Chondrocyte (in vitro differentiated cells): ENCODE measurements at places on chromosomes 4 and X. TPM values are rescaled to one million over a fixed set of nuclear protein-coding genes. Genes with fewer than 3 reads are reported as not detected.

Gene SERTM2
- total RNA-seq = not detected in 3 replicates

DNA sequence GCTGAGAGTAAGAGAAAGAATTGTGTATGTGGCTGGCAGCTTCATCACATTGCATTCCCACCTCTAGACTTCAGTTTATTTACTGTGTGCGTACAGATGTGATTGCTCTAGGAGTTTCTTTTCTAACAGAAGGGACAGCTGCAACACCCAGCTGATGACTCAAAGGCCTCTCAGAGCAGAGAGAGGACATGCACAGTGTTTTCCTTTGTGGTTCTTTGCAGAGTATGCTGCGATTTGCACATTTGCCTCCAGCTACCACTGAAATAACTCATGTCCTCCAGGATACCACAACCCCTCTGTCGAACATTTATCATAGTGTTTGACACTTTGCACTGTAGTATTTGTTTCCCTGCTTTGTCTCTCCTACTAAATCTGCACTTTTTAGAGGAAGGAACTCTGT lies 294.1 kb downstream of the STIM2 start:
- DNase-seq = no peak

DNA sequence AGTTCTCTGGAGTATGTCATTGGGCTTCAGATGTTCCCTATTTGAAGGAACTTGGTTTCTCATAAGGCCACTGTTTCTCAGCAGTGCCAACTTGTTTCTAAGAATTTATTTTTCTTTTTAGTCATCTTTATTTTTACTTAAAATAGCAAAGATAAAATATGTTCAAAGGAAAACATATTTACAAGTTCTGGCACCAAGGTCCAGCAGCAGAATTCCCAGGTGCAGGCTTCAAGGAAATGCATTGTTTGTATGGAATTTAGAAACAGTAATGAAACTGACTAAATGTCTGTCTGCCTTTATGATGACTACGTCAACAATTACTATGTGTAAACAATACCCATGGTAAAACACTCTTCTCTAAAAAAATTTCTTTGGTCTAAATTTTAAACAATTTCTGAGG lies 109.6 kb downstream of the IL15 start:
- no peak for DNase-seq

DNA sequence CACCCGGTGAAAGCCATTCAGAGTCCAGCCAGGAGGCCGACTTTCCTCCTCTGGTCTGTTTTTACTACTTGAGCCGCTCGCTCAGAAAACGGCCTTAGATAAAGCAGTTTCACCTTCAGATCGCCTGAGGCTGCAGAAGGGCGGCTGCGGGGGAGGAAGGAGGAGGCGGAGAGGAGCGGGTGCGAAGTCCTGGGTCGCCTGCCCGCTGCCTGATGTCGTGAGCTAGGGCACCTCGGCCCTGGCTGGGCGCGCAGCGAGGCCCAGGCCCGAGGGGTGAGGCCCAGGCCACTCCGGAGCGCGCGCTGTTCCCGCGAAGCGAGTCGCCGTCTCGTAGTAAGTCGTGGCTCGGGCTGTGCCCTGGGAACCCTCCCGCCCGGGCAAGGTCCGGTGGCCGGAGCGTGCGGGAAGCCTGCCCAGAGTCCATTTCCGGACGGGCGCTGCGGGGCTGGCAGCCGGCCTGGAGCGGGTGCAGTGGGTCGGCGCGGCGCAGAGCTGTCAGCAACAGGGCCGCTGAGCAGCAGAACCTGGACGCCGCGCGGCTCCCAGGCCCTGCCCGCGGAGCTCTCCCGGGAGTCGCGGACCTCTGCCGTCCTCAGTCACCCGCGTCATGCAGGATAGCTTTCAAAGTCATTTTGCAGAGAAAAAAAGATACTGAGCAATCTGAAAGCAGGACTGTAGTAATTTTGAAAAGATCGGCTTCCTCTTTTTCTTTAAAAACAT lies 18.6 kb downstream of the TRIM2 start:
- no peak for DNase-seq

DNA sequence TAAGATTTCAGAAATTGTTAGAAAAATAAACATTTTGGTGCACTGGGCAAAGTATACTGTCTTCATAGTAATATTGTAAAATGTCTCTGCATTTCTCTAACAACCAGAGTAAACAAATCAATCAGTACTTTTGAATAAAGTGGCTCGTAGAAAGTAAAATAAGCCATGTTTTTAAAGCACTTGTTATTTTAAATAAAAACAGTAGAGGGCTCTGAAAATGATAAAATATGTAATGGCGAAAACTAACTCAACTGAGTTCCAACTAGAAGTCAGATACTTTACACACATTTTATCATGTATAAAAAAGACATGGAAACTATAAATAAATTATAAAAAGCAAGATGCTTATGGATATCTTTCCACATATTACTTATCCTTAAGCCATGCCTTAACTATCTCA lies 1134.4 kb downstream of the PDHA2 start:
- DNase-seq = no peak

Gene DCAF8L1
- not detected in 3 replicates for total RNA-seq

GRCh38 chr4:106365613-106366012 lies 3.0 kb downstream of the GIMD1 start:
- no peak for DNase-seq

Gene WDR17
- 0.31 to 0.85 TPM (median 0.50 TPM) in 3 replicates for total RNA-seq

Gene SPACA5
- total RNA-seq = not detected in 3 replicates

Gene MAGEB1
- not detected in 3 replicates for total RNA-seq

DNA sequence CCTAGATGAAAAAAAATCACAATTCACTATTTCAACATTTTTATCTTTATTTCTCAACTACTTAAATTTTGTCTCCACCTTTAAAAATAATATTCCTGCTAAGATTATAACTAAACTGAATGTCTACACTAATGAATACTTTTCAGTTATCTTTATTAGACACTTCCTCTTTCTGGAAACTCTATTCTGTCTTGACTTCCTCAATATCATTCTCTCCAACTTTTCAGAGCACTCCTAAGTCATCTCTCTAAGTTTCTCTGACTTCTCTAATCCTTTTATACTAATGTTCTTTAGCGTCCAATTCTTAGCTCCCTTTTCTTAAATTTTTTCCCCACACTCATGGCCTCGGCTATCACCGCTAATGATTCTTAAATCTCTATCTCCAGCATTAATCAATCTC lies 374.2 kb downstream of the FBXO8 start:
- DNase-seq = no peak

DNA sequence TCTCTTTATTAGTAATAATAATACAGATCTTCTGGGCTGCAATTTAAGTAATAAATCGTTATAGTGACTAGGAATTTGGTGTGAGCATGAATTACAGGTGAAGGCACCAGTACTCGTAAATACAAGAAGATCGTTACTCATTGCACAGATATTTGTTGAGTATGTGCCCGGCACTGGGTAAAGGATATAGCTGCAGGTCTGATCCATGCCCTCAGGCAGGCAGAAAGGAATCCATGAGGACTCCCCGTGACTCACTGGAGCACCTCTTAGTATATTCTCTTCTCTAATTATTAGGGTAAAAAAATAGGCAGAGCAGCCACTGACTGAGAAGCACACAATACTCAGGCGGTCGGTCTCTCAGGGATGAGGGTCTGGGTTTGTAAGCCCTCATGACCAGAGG lies 868.3 kb downstream of the RAB28 start:
- DNase-seq = no peak

Gene PDCL2
- total RNA-seq = not detected in 3 replicates

GRCh38 chrX:129726307-129727111 lies 12.3 kb upstream of the XPNPEP2 start:
- DNase-seq = no peak

Gene OPHN1
- 6.0 to 9.2 TPM (median 6.1 TPM) in 3 replicates for total RNA-seq

DNA sequence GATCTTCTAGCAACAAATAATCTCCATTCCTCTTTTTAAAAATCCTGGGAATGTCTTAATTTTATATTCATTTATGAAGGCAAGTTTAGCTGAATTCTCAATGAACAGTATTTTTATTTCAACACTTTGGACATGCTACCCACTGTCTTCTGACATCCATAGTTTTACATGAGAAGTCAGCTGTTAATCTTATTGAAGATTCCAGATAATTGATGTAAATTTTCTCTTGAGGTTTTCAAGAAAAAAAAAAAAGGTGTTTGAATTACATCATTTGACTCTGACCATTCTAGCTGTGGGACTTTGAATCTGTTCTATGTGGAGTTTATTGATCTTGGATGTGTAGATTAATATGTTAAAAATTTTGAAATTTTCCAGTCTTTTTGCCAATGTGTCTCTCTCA lies 28.0 kb downstream of the PDHA2 start:
- no peak for DNase-seq

DNA sequence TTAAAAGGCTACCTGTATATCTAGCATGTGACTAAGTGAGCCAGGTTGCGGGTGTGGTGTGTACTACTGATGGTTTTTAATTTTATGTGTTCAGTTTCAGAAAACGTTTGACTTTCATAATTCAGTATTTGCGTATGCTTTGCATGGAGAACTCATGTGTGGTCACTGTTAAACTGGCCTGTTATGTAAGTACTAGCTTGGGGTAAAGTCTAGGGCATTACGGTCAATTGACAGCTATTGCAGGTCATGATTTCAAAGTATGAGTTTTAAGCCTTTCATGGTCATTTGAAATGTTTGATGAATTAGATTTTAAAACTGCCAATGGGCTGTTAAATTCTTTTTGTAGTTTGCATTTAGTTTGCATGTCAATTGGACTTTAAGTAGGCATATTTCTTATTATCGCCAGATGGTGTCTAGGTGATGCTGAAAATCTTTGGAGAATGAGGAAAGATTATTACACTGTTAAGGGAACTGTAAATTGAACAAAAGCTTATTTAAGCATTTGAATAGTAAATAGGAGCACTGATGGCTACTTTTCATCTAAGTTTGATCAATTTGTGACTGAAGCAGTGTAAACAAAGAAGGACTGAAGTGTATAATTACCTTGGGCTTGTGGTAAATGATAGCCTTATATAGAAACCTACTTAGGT lies 563.4 kb downstream of the DACH2 start:
- DNase-seq = no peak

DNA sequence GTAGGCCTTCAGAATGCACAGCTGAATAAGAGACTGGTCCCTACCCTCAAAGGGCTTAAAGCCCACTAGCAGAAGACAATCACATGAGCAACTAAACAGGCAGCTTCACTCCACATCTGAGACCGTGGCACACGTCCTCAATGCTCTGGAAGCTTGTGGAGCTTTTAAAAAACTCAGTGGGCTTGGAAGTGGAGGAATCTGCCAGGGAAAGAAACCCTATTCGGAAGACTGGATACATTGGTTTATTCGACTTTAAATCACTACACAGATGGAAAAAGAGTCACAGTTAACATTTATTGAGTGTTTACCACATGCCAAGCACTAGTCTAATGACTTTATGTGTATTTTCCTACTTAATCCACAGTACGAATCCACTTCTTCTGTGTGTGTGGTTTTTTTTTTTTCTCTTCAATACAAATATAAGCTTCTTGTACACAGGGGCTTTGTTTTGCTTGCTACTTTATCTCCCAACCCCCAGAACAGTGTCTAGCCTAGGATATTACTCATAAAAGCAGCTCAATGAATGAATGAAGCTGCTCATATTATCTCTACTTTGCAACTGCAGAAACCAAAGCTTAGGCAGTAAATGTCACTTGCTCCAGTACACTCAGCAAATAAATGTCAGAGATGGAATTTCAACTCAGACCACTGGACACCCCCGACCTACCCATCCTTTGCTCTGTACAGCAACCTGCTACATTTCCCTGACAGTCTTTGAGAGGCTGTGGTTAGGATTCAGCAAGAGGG lies 137.7 kb downstream of the LDB2 start:
- no peak for DNase-seq

- no peak for DNase-seq
These were observed 83.3 kb upstream of the VCX2 start for GRCh38 chrX:8254401-8254800.

DNA sequence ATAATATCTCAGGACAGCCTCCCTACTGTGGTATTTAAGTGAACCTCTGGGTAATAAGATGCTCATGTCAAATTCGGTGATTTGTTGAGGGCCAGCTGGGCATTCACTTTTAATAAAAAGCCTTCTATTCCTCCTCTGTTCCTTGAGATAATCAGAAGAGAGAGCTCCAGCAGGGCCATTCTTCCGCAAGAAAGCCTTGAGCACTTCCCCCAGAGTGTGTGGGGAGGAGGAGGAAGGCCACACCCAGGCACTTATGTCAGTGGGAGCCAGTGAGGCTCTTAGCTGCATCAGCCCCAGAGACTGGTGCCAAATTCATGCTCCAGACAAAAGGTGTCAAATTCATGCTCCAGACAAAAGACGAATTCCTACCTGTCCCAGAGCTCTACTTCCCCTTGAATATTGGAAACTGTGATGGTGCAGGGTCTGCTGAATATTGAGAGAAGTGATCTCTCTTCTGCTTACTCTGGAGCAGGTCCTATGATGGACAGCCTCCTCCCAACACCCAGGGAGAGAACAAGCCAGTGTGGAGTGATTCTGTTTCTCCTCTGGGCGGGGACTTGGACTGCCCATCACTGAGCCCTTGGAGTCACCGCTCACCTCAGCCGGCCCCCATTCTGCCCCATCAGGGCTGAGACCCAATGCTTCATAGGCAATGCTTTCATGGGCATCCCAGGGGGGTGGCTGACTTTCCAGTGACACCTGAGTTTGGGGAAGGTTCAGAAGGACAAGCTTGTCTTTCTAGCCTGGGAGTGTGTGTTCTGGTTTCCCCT lies 68.1 kb downstream of the FHDC1 start:
- DNase-seq = no peak

Gene RTL9
- 0.20 to 0.33 TPM in 2 of 3 replicates, not detected in the other for total RNA-seq

Gene ZNF182
- total RNA-seq = 3.4 to 4.3 TPM (median 4.2 TPM) in 3 replicates

Gene RAB40A
- total RNA-seq = 0.41 to 0.56 TPM (median 0.45 TPM) in 3 replicates
